T-cell (primary cell): ENCODE measurements at places on chromosomes 1 and 21.
A peak's percentile ranks its signal among the peaks of the same experiment; 100 is the strongest.

- no peak for DNase-seq
Measured at GRCh38 chr21:17495680-17496079, 17.2 kb upstream of the CXADR start.

DNA sequence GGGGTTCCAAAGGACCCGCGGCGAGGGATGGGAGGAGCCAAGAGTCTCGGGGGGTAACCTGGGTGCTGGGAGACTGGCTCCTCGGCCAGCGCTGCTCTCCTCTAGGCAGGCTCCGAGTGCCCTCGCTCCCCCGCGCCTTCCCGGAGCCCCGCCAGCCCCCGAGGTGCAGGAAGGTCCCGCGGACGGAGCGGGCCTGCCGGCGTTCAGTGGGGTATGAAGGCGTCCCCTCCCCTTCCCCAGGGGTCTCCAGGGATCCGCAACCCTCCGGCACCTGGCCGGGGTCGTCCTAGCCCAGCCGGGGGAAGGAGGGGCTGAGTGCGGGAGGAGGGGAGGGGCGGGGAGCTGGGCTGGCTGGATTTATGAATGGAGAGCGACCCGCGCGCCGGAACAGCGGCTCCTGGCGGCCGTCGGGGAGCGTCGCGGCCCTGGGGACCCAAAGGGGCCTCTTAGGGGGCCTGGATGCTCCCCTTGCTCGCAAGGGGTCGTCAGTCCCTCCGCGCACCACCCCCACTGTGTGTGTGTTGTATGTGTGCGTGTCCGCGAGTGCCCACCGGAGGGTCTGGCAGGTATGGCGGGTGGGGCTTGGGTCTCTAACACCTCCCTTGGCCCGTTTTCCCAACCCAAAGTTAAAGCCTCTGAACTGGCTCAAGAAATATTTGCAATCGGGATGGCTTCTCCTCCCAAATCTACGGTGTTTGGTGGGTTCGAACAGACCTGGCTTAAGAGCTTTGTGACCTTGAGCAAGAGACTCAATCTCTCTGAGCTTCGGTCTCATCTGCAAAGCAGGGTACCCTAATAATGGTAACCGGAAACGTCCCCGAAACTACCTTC lies 642 bp downstream of the HCRTR1 start:
- DNase-seq, result peak; percentile 41

DNA sequence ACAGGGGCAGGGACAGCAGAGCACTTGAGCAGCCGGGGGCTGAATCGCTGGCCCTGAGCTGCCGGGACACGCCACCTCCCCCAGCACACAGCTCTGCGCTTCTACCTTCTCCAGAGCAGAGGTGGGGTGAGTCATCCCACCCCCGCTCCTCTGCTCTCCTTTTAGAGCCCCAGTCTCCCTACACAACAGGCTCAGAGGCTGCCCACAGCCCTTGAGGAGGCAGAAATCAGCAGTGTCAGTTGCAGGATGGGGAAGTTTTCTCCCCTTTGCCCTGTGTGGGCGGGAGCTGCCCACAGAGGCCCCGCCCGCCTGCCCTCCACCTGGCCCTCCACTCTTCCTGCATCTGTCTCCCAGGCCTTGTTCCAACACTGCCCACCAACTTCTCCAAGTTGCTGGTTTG lies 94.6 kb downstream of the STUM start:
- DNase-seq, result no peak

GRCh38 chr1:33736496-33736895 lies 127.4 kb upstream of the HMGB4 start:
- no peak for DNase-seq

DNA sequence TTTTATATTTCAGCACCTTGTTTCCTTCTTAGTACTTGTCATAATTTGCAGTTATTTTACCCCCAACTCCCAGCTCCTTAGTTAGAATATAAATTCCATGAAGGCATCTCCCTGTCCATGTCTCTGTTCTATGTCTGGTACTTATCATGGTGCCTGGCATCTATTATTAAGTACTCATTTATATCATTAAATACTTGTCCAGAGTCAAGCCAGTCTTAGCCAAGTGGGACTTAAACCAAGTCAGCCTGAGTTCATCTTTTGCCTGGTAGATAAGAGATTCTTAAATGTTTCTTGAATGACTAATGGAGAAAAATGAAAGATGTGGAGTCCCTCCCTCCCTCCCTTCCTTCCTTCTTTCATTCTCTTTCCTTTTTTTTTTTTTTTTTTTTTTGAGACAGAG lies 9.4 kb downstream of the SLC25A44 start:
- no peak for DNase-seq

DNA sequence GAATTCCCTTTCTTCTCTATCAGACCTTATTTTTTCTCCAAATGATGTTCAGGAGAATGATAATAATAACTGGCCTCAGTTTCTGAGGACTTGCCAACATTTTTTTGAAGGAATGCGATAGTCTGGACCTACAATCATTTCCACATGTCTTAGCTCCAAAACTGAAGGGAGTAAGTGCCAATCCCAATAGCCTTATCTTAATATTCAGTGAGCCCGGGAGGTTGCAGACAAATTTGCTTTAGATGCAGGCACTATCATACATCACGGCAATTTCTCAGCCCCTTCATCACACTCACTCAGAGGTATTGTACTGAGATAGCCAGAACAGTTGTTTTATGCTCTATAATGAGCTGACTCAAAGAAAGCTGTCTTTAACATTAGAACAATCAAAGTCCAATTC lies 796.9 kb downstream of the ADGRL2 start:
- no peak for DNase-seq

DNA sequence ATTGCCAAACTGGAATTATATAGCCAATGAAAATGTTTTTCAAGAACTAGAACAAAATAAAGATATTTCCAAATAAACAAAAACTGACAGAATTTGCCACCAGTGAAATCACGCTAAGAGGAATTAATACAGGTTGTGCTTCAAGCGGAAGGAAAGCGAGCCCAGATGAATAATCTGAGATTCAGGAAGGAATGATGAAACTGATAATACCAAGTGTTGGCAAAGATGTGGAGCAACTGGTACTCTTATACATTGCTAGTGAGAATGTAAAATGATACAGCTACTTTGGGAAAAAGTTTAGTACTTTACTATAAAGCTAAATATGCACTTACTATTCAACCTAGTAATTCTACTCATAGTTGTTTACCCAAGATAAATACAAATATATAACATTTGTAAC lies 30.8 kb upstream of the GUCA2B start:
- no peak for DNase-seq

GRCh38 chr1:209689477-209689876 lies 14.3 kb downstream of the G0S2 start:
- no peak for DNase-seq

GRCh38 chr21:27024301-27024700 lies 57.4 kb upstream of the ADAMTS5 start:
- no peak for DNase-seq

- no peak for DNase-seq
Measured at GRCh38 chr1:74731399-74732052, 1.3 kb downstream of the CRYZ start.

DNA sequence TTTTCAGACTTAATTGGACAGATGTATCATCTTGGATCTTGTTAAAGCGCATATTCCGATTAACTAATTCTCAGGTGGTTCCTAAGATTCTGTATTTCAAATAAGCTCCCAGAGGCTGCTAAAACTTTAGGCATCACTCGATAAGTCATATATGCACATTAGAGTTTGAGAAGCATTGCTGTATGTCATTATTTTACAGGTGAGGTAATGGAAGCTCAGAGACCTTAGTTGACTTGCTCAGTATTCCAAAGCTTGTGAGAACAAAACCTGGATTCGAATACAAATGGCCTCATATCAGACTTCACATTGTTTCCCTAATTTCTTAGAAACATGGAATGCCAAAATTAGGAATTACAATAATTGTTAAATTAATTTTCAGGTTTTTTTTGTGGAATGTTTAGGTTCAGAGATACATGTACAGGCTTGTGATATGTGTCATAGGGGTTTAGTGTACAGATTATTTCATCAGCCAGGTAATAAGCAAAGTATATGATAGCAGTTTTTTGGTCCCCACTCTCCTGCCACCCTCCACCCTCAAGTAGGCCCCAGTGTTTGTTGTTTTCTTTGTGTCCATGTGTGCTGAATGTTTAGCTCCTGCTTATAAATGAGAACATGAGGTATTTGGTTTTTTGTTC lies 96.8 kb downstream of the XPR1 start:
- no peak for DNase-seq

- no peak for DNase-seq
Measured at GRCh38 chr1:212212343-212212742, 72.9 kb upstream of the PPP2R5A start.

GRCh38 chr1:232915212-232915611 lies 35.2 kb upstream of the NTPCR start:
- DNase-seq, result no peak

- DNase-seq, result no peak
Measured at GRCh38 chr1:202944438-202944921, 13.6 kb downstream of the ADIPOR1 start.

DNA sequence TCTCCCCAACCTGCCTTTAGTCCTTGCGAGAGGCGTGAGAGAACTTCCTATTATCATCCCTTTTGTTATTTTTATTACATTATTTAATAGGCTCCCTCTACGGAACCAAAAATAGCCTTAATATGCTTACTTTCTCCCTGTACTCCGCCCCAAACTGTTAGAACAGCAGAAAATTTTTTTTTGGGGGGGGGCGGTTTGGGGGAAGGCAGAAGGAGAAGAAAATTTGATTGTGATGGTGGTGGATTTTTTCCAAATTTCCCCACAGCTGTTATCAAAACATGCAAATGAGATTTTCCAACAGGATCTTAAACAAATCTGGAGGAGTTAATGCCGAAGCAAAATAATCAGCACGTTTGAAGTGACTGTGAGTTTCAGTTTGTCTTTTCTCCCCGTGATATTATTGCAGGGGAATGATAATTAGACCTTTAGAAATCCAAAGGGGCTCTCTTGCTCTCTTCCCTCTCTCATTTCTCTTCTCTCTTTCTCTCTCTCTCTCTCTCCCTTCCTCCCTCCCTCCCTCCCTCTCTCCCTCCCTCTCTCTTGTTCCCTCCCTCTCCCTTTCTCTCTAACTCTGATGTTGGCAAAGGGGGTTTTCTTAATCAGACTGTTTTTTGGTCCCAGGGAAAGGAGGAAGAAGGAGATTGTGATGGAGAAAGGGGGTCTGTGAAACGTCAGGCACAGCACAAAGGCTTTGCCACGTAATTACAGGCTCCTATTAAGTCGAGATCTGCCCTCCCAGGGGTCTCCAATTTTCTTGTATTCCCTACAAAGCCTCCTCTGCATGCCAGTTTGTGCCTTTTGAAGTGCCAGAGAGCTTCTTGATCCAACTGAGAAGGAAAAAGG lies 1.1 kb upstream of the PRRX1 start:
- no peak for DNase-seq

- no peak for DNase-seq
Measured at GRCh38 chr1:66278260-66279021, 255.5 kb upstream of the SGIP1 start.
